Effector memory CD4-positive, alpha-beta T cell (primary cell): ENCODE measurements at places on chromosomes 3 and 15.

DNA sequence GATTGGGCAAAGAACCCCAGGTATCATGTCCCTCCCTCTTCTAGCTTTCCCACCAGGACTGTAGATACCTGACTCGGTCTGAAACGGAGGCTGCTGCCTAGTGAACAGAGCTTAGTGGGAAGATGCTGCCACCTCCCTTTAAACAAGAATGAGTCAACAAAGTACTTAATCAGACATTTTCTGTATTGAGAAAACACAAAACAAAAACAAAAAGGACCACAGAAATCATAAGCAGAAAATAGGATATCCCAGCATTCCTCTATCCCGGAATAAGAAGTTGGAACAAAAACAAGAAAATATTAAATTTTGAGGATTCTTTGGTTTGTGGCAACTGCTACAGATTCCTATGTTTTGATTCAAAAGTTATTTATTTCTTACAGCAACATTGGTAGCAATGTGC, 51.7 kb upstream of the COL8A1 start:
- no peak for DNase-seq

DNA sequence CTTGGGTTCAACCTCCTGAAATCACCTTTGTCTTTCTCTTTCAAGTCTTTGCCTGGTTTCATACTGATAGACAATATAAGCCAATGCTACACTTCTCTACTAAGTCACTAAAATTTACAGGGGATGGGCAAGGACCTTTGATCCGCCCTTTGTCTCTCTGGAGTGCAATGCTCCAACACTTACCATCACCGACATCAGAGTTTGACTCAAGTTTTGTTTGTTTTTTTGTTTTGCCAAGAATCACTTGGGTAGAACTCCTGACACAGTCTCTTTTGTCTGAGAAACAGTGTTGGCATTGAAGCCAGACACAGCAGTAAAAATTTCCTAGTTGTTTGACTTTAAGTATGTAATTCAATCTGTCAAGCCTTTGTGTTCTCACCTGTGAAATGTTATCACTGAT, 29.3 kb downstream of the NFKBIZ start:
- no peak for DNase-seq

DNA sequence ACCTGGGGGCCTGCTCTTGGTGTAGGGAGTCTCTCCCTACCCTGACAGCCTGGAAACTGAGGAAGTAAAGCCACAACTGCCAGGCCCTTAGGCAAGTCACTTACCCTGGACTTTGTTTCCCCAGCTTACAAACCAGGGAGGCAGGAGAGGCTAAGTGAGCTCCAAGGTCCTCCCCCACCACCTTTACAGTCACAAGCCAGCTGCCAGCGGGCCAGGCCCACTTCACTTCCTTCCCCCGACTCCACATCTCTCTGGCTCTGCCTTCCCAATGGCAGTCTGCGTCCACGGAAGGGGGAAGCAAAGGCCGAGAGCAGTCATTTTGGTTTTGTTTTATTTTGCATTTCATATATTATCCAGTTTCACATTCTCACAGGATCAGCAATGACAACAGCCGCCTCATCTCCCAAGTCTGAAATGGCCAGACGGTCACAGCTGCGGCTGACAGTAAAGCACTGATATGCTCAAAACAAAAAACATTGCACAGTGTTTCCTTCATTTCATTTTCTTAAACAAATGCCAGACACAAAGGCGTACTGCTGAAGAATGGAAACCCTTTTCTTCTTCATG, 35.7 kb downstream of the RBPMS2 start:
- DNase-seq = no peak

DNA sequence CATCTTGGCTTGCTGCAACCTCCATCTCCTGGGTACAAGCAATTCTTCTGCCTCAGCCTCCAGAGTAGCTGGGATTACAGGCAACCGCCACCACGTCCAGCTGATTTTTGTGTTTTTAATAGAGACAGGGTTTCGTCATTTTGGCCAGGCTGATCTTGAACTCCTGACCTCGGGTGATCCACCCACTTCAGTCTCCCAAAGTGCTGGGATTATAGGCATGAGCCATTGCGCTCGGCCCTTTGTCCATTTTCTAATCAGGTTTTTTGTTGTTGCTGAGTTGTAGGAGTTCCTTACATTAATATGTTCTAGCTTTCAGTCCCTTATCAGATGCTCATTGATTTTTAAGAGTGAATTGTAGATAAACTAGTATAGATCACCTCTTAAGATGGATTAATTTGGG, 20.3 kb downstream of the RAB5A start:
- DNase-seq = no peak

DNA sequence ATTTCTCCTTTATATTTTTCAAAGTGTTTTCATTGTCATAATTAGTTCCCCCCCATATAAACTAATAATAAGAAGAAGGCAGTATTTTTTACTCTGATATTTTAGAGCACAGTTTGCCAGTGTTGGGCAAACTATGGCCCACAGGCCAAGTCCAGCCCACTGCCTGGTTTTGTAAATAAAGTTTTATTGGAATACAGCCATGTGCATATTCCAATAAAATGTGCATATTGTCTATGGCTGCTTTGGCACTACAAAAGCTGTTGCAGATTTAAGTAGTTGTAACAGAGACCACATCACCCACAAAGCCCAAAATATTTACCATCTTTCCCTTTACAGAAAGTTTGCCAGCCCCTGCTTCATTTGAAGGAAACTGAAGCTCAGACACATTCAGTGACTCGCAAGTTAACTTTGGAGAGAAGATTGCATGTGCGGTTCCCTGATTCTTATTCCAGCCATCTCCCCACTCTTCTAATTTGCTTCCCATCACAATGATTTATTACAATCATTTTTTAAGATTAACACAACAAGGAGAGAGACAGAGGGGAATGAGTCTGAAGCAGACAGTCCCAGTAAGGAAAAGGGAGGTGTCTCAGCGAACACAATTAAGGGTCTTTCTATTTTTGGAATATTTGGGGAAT, 48.9 kb downstream of the RFTN1 start:
- no peak for DNase-seq

- no peak for DNase-seq
These were observed 292.5 kb downstream of the MCTP2 start for GRCh38 chr15:94523873-94524272.

- DNase-seq = no peak
These were observed 3.0 kb upstream of the RHO start for GRCh38 chr3:129525341-129525968.

DNA sequence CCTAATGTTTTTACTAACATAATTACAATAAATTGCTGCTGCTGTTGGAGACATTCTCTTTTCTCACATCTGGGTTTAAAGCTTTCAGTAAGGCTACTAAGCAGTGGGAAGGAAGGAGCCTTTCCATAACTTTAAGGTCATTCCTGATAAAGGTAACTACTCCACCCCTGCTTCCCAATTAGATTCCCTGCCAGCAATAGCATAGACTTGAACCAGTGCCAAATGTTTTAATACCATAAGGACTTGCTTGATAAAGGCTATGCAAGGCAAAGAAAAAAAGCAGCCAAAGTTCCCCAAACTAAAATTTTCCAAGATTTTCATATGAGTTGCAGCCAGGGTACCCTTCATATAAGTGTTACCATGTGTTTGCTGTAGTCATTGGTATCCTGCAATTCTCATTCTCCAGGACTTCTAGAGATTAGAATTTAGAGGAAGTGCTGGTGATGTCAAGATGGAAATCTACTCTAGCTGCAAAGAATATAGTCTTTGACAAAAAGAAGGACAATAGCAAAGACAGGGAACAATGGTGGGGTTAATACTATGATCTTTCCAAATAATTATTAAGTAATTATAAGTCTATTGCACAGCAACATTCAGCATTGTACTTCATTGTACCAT, 106.1 kb downstream of the FILIP1L start:
- no peak for DNase-seq

DNA sequence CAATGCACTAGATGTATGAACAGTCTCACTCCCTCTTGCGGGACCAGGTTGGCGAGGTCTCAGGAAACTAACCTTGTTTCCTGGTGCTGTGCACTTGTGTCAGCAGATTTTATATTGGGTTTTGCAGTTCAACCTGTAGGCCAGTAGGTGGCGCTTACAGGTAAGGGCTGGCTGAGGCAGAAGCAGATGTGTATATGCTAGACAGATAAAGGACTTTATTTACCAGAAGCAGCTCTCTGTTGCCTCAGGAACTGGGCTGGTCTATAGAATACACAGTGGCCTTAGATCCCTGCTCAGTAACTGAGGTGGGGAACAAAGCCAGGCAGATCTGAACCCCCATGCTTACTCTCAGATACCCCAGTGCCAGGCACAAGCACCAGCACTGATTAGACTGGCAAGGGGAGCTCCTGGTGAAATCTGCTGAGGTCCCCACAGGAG, 296.8 kb downstream of the DOCK3 start:
- DNase-seq = peak; percentile 37

DNA sequence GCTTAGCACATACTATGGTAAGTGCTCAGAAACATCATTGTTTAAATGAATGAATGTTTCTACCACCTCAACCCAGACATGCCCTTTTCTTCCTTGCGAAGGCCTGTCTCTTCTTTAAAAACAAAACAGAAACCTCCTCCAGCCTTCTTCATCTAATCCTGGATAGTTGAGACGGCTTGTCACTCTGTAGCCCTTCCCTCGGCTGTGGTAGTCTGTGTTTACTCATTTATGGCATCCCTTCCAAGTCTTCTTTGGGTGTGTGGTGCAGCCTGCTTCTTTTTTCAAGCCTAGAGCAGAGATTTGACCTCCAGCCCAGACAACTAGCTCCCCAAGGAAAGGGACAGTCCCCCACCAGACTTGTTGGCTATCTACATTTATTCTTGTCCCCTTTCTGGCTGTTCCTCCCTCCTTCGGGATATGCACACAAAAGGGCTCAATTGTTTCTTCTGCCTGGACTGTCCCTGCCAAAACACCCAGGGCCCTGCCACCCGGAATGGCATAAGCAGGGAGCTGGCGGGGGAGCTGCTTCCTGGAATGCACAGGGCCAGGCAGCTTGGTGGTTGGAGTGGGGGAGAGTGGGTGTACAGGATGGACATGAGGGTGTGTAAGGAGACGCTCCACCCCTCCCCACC, 67.8 kb downstream of the ITGA11 start:
- no peak for DNase-seq

DNA sequence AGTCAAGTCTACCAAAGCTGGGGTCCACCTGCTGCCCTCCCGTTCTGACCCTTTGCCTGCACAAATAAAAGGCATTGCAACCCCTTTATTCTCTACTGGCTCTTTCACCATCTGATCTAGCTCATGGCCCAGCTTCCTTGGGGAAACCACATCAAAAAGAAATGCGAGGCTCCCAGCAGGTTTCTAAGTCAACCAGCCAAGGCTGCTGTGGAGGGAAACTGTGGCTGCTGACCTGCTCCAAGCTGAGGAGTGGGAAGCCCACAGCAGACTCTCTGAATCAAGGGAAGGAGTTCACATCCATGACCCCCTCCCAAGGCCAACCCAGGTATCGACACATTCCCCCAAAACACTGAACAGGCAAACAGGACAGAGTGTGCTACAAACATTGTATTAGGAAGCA, 25.2 kb upstream of the SLCO2A1 start:
- DNase-seq = no peak

DNA sequence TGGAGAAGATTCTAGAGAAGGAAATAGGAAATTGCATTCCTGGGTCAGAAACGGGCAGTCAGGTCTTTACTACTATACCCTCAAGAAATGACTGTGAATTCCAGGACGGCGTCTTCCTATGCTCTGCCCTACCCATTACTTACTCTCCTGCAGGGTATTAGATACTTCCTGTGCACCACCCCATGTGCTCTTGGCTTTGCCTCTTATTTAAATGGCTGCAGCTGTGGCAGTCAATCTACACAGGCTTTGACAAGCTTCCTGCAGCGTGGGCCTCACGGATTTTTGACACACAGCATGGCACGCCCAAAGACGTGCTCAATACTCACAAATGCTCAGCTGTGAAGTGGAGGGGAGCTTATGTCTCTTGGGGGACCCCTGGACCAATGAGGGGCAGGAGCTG, 206.1 kb downstream of the SV2B start:
- no peak for DNase-seq
